ENCODE measurements at places on chromosomes 6 and 20.

DNA sequence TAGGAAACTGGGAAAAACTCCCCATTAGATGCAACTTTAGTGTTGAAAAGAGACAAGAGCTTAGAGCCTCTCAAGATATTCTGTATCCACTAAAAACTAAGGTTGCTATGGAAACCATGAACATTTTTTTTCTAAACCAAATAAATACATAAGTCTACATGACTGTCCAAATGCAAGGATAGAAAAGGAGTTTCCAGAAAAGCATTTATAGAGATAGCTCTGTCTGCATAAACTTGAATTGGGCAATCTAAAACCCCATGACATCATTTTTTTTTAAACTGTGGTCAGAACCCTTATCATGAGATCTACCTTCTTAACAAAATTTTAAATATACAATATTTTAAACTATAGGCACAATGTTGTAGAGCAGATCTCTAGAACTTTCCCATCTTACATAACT lies 36.4 kb upstream of the FAM83B start:
- DNase-seq: no peak

DNA sequence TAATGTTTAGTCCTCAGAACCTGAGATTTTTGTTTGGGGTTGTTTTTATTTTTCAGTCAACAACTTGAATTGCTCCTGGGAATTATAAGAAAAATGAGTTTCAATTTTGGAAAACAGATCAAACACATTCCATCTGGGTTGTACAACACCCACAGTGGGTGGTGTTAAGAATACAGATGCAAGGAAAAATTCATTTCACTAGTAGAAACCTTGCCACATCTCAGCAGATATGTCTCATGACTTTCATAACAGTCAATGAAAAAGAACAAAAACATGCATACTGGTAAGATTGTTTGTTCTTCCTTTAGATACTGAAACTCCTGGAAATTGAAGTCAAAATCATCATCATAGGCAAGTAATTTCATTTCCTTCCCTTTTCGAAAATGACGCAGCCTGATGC lies 78.9 kb downstream of the MOXD1 start:
- no peak for DNase-seq

GRCh38 chr6:157240059-157240959 lies 83.0 kb downstream of the TMEM242 start:
- no peak for DNase-seq

GRCh38 chr20:20549267-20549612 lies 163.2 kb downstream of the RALGAPA2 start:
- no peak for DNase-seq
